ENCODE measurements at places on chromosomes 4 and X.

DNA sequence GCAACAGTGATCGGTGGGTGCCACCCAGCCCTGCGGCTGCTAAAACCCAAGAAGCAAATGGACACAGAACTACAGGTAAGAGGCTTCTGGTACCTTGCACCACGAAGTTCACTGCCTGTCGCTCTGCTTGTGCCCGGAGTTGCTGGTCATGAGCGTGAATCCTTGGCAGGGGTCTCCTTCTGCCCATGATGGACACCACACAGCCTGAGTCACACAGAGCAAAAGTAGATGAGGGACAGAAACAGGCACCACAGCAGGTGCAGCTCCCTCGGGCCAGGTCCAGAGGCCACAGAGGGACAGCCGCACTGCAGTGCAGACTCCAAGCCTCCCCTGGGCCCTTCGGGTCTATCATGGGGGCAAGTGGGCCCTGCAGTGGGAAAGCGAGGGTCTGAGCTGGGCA is 22.4 kb downstream of the NAT8L start:
- no peak for DNase-seq

DNA sequence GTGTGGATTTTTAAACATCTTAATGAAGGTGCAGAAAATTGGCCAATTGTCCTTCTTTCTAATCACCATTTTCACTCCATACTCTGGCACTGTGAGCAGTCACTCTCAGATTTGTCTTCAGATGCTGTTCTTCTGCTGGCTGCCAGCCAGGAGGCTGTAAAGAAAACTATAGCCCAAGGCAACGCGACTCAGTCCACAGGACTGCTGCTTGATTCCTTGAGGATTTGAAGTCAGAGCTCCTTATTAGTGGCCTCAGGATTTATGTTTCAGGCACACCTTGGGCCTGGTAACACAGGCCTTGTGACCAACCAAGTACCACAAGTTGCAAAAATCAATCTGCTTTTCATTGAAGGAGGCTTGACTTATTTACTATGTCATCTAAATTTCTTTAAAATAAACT is 342.6 kb downstream of the GPM6A start:
- DNase-seq: no peak

DNA sequence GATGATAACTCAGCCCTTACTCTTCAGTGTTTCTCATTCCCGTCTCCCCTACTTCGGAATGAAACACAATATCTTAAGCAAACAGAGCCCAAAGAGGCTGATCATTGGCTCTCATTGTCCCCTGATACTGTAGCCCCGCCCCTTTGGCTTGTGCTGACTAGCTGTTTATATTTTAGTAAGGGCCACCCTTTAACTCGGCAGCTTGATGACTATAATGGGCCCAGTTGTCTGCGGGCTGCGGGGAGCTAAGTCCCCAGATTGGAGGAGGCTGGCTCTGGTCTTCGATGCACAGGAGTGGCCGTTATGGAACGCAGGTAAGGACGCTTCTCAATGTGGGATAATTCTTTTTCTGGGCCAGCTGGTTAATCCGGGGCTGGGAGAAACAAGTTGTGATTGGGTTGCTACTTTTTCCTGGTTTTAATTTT is at the start of gene TRIM2:
Gene TRIM2 (plus strand): TSS at position 197 of the 425 bp plus-strand sequence. CDS start 88 bp downstream, at position 285.
- DNase-seq: no peak

DNA sequence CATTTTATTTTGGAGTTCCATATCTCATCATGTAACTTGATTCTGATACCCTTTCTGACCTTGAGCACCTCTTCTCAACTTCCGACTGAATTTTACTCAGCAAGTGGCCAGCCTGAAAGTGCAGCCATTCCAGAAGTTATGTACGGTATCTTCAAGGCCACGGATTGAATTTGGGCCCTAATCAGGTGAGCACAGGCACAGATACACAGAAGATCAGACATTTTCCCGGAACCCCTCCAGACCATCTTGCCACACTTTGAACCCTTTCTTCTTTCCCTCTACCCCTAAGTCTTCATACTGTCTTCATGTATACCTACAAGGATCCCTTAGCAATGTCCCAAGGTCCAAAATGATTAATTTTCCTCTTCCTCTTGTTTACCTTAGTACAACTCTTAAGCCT is 108.2 kb downstream of the FNIP2 start:
- DNase-seq: no peak

- DNase-seq: no peak
Observed at GRCh38 chr4:11881947-11882346, 453.3 kb upstream of the HS3ST1 start.

GRCh38 chr4:70903291-70903603 is 1.1 kb downstream of the MOB1B start:
- no peak for DNase-seq

DNA sequence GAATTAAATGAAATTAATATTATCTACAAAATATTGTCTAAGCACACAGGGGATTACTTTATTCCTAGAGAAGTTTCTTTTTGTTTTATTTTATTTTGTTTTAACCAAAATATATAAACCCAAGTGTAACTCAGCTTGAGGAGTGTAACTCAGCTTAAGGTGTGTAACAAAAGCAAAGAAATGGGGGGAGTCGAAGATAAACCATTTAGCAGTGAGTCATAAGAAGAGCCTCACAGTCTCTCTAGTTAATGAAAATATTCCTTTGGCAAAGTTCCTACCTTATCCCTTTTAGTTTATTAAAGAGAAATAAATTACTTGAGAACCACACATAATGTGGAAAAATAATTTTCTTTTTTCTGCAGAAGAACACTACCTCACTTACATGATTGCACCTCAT is 261.8 kb downstream of the KCTD8 start:
- DNase-seq: no peak

GRCh38 chr4:123398853-123399626 is 2.4 kb downstream of the SPRY1 start:
- DNase-seq: no peak

GRCh38 chrX:108019382-108019875 is 25.4 kb upstream of the VSIG1 start:
- DNase-seq: no peak

DNA sequence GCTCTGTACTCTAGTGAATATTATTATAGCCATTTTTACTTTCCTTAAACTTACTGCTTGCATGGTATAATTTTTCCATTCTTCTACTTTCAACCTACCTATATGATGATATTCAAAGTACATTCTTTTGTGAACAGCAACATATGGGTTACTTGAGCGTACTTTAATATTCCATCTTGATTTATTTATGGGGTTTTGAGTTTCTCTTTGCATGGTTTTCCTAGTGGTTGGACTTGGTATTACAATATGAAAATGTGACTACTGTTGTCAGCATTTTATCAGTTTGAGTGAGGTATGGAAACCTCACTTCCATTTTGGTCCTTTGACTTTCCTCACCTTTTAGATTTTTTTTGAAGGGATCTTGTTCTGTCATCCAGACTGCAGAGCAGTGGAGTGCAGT is 35.9 kb downstream of the ADGRG4 start:
- no peak for DNase-seq

- DNase-seq: no peak
Observed at GRCh38 chrX:149630681-149631233, 835 bp downstream of the TMEM185A start.

GRCh38 chr4:103158760-103159159 is 39.4 kb downstream of the CENPE start:
- DNase-seq: no peak

DNA sequence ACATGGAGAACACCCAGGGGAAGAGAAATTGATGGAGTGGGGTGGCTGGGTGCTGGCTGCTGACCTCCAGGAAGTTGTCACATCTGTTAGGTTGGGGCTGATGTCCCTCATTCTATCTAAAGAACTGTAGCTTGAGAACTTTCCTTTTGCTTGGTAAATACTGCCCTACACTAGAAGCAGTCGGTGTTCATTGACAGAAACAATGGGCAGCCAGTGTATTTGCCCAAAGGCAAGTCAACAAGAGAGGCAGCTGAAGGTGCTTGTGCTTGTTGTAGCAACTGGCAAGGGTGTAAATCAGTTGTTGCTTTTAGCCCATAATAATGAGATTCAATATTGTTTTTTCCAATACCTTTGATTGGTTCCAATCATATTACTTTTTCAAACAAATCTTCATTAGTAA is 956 bp downstream of the TMEM154 start:
- no peak for DNase-seq

GRCh38 chr4:5747738-5748375 is 36.9 kb downstream of the EVC start:
- peak; percentile 87 for DNase-seq

- no peak for DNase-seq
Observed at GRCh38 chr4:152068866-152069265, 308.1 kb upstream of the GATB start.

GRCh38 chrX:13837290-13837745 is 20.4 kb upstream of the GPM6B start:
- DNase-seq: no peak

Data from fibroblast of skin of left biceps (primary cell).